ENCODE measurements at places on chromosomes 5 and 9.

DNA sequence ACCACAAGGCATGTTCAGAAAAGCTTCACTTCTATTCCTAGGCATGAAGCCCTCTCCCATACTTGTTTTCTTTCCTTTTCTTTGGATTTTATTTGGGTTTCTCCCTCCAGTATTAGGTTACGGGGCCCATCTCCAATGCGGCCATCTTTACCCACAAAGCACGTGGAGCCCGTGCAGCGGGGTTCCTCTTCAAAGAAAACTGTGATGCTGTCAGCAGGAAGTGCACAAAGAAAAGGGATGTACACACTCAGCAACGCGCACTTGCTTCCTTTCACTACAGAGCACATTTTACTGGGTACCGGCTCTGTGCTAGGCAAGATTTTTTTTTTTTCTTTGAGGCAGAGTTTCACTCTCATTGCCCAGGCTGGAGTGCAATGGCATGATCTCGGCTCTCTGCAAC, 106.6 kb downstream of the COL23A1 start:
- DNase-seq = no peak

DNA sequence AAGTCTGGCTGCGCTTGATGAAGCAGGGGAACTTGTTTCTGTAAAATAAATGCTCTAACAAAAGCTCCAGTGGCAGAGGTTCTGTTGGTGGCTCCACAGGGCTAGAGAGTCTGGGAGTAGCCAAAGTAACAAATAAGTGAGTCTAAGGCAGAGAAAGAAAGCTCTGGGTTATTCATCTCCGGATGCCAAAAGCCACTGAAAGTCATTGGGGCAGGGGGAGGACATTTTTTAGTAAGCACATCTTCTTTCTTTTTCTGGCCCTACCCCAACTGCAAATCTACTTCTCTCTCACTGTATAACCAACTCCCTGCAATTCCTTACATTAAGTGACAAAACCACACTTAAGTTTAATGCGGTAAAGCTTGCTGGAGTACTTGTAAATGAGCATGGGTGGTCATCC, 141.6 kb downstream of the INSYN2B start:
- no peak for DNase-seq

DNA sequence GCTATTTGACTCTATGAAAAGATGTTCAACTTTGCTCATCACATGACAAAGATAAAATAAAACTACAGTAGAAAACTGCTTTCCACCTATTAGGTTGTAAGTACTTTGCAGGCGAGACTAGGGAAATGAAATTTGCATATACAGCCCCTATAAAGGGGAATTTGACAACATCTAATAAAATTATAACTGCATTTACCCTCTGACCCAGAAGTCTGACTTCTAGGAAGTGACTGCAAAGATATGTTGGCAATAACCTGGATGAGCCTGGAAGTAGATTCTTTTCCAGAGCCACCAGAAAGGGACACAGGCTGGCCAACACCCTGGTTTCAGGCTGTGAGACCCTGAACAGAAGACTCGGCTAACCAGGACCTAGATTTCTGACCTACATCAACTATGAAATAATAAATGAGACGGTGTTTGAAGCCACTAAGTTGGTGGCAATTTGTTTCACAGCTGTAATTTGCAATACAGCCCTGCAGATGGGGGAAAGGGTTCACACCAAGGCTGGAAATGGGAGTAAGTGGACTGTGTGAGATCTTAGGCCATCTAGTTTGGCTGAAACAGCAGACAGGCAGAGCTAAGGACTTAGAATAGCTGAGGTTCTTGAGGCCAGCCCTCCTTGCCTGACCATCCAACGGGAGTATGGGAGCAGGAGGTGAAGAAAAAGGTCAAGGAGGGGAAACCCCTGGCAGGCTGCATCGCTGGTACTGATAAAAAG, 106.6 kb downstream of the SIL1 start:
- no peak for DNase-seq

DNA sequence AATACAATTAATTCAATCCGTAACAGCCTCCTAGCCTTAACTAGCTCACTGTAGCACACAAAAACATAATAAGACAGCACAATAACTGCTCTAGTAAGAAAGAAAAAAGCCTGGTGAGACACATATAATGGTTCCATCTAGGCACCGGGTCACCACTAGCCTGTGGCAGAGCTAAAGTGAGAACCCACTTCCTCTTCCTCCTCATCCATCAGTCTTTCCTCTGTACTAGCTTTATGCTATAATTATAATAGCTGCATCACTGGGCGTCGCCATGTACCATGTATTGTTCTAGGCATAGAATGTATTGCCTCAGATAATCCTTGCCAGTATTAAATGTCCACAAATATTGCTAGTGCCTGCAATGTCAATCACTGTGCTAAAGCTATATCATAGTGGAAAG, 23.1 kb downstream of the ADRB2 start:
- peak; percentile 17 for DNase-seq

GRCh38 chr5:154830219-154830595, 20.2 kb downstream of the FAXDC2 start:
- no peak for DNase-seq

DNA sequence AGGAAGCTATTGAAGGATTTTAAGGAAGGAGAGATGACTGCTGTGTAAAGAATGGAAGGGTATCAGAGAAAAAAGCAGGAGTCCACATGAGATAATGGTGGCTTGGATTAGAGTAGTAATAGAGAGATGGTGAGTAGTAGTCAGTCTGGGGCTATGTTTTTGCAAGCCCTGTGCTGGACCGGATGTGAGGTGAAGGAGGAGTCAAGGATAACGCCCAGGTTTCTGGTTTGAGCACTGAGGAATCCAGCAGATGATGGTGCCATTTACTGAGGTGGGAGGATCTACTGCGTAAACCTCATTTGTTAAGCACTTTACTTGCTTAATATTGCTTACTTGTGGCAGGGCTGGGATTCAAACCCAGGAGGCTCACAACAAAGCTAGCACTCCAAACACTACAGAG, 1.1 kb downstream of the TIGD6 start:
- DNase-seq = no peak

GRCh38 chr9:113536483-113537228, 73.1 kb downstream of the RGS3 start:
- no peak for DNase-seq

DNA sequence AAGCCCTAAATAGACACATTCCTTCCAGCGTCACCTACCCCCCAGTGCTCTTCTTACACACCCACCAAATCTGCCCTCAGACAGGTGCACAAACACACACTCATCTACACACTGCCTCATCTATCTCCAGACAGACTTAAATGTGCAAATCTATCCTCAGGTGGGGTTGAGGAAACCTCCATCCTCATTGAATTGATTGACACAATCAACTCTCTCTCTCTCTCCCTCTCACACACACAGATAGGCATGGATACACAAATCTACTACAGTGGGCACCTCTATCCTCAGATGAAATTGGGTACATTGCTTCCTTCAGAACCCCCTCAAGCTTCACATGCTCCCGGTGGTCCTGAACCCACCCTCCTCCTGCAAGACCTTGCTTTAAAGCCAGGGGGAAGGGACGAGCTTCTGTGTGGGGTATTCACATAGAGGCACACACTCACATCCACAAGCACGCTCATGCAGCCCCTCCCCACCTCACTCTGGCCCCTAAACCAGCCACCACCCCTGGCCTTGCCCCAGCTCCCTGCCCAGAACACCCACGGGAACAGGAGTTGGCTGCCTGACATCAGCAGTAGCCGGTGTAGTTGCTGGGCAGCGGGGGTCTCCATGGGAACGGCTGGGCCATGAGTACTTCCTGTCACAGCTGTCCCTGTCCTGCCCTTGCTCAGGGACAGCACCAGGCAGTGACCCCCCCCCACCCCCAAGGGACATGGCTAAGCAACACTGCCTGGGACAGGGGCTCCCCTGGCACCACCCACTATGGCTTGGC, 22.8 kb downstream of the PCDH1 start:
- DNase-seq = no peak

DNA sequence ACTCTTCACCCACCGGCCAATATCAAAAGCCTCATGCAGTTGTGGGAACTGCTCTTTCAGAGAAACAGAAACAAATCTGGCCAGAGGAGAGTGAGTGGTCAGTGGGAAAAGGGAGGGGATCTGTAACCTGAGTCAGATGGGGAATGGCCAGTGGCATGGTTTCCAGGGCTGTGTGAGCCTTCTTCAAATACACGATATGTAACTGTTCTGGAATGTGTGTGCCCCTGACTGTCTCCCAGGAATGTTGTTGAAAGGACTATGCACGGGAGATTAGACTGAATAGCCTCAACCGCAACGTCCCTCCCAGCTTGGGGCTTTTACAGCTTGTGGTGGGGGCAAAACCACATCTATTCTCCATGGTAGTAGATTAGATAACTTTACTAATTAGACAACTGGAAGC, 60.8 kb downstream of the SH3TC2 start:
- no peak for DNase-seq

DNA sequence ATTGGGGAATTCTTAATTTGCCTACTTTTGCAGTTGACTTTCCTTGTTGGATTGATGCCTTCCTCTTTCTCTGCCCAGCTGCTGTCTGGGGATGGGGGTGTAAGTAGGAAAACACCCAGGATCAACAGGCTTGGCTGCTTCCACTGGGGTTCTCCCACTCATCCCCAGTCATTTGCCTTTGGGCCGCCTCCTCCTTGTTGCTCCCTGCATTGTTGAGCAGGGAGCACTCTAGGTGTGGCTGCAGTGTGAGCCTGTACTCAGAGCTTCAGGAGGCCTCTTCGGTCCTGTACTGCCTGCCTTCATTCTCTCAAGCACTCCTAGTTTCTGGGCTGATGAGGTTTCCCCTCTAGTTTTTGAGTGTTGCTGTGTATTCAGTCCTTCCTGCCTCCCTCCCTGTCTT, 12.1 kb downstream of the RHOBTB3 start:
- no peak for DNase-seq

- no peak for DNase-seq
Measured at GRCh38 chr5:144352330-144352729, 181.7 kb downstream of the KCTD16 start.

- DNase-seq = no peak
Measured at GRCh38 chr9:129998491-129999140, 44.4 kb downstream of the FNBP1 start.

- DNase-seq = no peak
Measured at GRCh38 chr9:22170990-22171670, 162.0 kb upstream of the CDKN2B start.

DNA sequence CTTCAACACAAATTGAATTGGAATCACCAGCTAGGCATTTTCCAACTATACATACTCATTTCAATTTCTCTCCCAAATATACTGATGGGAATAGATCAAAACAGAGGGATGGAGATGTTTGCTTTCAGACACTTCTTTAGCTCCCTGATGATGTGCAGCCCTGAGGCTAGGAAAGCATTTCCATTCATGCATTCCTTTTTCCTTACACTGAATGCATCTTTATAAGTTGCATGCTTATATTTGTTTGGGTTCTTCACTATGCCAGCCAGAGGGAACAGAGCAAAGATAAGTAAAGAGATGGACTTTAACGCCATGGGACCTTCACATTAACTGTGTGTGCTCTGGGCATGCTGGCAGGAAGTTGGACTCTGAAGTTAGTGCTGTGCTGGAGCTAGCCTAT, 696.5 kb upstream of the CDH9 start:
- no peak for DNase-seq

DNA sequence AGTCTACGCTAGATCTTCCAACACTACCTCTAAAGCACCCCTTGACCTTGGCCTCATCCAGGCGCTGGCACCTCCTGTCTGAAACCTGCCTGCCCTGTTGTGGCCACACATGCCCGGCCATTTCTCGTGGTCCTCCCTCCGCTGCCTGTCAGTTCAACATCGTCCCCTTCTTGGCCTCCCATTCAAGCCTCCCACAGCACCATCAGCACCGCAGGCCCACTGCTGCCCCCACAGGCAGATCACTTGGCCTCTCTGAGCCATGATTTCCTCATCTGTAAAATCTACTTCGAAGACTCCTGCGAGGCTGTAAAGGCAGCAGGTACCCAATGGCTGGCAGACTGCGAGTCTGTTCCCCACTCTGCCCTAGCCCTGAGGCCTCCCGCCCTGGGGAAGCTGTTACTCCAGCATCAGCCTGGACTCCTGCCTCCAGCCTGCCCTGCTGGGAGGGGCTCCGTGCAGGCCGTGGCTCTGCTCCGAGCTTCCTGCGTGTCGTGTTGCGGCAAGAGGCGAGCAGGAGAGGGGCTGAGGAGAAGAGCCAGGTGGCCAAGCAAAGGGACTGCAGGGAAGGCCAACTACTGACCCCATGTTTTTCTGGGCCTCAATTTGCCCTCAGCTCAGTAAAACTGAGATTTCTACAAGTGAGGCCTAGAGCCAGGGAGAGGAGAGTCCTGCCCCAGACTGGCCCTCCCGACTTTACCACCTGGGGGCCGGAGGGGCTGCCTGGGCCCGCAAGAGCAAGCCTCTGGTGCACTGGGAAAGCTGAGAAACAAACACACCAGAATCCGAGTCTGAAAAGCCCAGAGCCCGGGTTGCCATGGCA, 70.5 kb upstream of the LRRTM2 start:
- DNase-seq = no peak

DNA sequence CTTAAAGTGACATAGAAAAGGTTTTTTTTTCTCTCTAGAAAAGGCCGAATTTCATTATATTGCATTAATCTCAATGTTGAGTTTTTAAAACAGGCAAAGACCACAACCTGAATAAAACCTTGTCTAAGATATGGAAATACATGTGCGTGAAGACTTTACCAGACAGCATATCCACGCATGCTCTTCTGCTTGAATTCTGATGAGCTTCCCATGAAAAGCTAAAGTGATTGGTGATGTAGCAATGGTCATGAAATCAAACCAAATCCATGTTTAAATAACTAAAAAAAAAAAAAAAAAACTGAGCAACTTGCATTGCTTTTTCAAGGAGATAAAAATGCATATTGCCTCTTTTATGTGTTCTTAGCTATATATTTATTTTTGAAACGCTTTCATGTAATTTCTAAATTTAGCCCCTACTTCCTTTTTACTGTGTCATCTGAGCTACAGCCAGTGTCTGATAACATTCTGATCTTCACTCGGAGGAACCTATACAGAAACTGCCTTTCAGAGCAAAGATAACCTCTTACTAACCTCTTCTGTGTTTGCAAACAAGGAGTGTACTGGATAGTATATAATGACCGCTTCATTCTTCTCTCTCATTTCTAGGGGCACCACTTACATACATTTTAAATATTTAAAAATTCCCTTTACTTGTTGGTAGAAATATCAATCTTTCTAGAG, 179.1 kb upstream of the GNA14 start:
- DNase-seq = no peak

DNA sequence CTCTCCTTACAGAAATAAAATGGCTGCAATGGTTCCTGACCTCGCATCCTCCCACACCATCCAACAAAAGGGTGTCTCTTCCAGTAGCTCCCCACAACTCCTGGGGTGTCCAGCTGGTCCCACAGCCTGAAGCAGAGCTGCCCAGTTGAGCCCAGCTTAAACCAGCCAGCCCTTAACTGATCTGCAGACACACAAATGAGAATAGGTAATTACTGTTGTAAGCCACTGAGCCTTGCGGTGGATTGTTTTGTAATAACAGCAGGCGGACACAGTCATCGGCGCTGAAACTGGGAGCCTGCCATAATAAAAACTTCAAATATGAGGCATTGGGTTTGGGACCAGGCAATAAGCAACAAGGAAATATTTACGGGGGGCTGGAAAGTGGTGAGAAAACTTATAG, 10.4 kb upstream of the ZBTB43 start:
- DNase-seq = no peak

DNA sequence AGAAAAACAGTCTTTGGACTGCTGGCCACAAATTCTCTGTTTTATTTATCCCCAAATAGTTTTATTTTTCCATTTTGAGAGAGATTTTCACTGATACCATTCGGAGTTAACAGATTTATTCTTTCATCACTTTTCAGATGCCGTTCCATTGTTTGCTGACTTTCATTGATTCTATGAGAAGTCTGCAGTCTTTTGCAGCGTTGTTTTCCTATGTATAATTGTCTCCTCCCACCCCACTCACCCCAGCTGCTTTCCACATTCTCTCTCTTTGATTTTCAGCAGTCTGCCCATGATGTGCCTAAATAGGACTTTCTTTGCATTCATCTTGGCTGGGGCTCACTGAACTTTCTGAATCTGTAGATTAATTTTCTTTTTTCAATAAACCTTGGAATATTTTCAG, 107.6 kb downstream of the C9orf50 start:
- no peak for DNase-seq
